ENCODE measurements at places on chromosomes 3 and 15. TPM values are rescaled to one million over a fixed set of nuclear protein-coding genes. Genes with fewer than 3 reads are reported as not detected.

GRCh38 chr3:106332129-106332528 is 463.3 kb upstream of the CBLB start:
- DNase-seq: no peak

DNA sequence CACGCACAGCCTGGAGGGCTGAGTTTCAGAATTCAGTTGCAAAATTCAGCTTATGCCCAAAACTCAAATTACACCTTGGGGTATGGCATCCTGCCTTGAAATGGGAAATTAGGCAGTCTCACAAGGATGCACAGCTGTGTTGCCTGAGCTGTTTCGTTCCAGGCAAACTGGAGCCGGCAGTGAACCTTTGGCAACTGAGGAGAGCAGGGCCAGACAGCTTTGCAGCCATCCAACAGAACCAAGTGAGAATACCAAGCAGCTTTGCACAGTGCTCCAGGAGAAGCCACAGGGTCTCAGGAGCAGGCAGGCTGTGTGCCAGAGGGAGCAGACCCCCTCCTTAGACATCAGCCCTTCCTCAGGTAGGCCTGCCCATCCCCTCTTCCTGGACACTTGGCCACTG is 32.5 kb upstream of the BFSP2 start:
- no peak for DNase-seq

The SCN5A gene
- not detected for total RNA-seq

The SNX22 gene
- 0.19 TPM for total RNA-seq
